ENCODE measurements at places on chromosomes 6 and 20.

- no peak for DNase-seq
Measured at GRCh38 chr6:29537714-29538403, 21.7 kb downstream of the UBD start.

DNA sequence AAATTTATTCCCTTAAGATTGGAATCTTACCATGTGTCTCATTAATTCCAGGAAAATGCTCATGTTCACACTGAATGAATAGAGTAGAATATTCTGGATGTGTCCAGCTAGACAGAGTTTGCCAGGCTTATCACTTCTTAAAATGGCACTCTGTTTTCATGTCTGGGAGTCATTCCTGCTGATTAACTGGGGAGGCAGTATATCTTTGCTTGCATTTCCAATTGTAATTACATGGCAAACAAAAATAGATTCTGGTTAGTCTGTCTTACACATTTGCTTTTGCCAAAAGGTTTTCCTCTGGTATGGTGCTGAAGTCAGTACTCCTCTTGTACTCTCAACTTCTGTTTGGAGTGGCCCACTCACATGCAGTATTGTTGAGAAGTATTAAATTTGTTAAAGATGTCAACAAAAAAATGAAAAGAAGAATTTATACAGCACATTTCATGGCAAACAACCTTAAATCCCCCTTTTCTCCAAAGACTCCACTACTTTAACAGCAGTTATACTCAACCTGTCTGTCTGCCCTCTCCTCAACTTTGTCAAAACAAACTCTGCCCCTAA is 70.2 kb downstream of the TENT5A start:
- no peak for DNase-seq

GRCh38 chr6:36273067-36273466 is 3.2 kb downstream of the PNPLA1 start:
- DNase-seq, result no peak

GRCh38 chr6:93962566-93962965 is 543.2 kb upstream of the EPHA7 start:
- no peak for DNase-seq

DNA sequence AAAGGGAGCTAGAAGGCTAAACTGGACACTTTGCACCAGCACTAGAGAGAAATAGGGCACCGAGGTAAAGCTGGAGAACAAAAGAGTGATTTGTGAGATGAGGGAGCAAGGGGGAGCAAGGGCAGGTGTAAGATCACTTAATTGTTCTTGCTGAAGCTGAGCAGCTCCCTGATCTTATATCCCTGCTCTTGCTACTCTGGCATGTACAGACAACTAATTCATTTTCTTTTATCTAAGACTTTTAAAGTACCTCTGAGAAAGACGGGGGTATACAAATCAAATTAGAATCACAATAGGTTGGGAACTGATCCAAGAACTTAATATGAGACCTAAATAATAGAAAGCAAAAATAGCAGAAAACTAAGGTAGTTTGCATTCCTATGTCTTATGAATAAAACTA is 381.7 kb upstream of the POU3F2 start:
- DNase-seq, result no peak

DNA sequence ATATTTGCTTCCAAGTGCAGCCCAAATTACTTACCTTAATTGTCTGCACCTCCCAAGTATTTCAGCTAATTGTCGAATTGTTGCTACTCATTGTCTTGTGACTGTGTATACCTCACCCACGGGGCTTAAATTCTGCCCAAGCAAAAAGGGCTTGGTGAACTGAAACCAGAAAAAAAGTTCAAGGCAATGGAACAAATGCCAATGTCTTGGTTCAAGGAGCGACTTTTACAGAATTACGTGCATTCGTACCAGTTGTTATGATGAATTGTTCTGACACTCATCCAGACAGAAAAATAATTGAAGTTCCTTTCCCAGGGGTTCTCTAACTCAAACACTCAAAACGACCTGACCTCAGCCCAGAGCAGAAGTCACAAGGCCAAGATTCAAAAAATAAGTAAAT is 13.9 kb upstream of the PXDC1 start:
- no peak for DNase-seq

- DNase-seq, result no peak
Measured at GRCh38 chr20:31718952-31719643, 3.6 kb downstream of the BCL2L1 start.

- no peak for DNase-seq
Measured at GRCh38 chr6:115983998-115984397, 76.7 kb downstream of the FRK start.

GRCh38 chr6:18842534-18842933 is 455.4 kb downstream of the RNF144B start:
- DNase-seq, result no peak

DNA sequence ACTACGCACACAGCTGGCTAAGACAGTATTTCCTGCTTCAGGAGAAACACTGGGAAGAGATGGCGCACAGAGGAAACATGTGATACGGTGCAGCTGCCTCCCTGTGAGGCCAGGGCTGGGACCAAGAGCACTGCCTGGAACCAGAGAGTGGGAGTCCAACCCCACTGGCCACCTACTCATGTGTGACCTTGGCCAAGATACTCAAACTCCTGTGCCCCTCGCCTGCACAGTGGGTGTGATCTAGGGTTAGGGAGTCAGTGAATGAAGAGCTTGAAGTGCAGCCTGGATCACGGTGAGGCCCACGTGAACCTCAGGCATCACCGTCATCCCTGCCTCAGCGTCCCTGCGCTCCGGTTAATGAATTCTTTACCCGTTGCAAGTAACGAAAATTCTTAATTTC is 41.7 kb upstream of the MPC1 start:
- no peak for DNase-seq

GRCh38 chr6:34657037-34657306 is 39.6 kb downstream of the ILRUN start:
- no peak for DNase-seq

- no peak for DNase-seq
Measured at GRCh38 chr6:150008588-150008987, 16.7 kb downstream of the RAET1L start.

DNA sequence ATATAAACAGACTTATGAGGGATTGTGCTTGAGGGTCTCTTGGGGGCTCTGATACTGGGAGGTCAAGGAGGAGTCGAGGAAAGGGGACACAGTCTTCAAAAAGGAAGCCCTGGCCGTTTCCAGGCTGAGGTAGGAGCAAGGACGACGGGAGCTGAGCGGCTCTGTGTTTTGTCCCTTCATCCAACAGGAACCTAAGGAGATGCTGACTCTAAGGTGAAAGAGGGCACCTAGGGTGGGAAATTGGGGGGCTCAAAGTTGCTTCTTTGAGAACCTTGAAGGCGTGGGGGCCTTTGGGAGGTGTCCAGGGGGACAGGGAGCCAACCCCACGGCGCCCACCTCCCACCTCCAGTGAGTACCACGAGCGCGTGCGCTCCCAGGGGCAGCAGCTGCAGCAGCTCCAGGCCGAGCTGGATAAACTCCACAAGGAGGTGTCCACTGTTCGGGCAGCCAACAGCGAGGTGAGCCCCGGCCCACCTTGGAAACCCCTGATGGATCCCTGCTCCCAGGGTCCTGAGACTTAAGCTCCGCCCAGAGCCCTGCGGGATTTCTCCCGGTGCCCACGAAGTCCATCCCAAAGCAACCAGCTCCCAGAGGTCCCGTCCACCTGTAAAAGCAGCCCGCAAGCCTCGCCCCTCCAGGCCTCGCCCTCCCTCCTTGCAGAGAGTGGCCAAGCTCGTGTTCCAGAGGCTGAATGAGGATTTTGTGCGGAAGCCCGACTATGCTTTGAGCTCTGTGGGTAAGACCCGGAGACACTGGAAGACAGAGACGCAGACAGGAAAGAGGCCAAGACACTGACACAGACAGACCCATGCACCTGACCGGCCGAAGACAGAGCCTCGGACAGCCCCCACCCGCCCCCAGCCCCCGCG is 2.9 kb downstream of the SPAG4 start:
- no peak for DNase-seq

DNA sequence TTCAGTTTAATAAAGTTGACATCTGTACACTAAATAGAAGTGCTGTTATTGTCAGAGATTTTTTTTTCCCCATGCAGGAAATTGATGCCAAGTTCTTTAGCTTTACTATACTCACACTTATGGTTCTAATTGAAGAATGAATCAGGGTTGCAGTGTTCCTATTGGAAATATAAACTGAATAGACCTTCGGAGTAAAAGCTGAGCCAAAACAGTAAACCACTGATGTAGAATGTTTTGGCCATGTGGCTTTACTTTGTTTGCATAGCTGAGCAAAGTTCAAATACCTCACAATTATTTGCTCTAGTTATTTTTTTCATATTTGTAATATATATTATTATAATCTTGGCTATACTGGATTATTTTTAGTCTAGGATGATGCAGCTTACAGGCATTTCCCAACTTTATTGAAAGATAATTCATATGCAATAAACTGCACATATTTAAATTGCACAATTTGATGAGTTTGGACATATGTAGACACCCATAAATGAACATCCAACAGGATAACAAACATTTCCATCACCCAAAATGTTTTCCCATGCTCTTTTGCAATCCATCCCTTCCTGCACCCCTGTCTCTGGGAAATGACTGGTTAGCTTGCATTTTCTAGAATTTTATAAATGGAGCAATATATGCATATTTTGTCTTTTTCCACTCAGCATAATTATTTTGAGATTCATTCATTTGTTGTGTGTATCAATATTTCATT is 105.8 kb upstream of the NOX3 start:
- DNase-seq, result no peak

GRCh38 chr6:135209803-135210202 is 28.7 kb downstream of the MYB start:
- no peak for DNase-seq

DNA sequence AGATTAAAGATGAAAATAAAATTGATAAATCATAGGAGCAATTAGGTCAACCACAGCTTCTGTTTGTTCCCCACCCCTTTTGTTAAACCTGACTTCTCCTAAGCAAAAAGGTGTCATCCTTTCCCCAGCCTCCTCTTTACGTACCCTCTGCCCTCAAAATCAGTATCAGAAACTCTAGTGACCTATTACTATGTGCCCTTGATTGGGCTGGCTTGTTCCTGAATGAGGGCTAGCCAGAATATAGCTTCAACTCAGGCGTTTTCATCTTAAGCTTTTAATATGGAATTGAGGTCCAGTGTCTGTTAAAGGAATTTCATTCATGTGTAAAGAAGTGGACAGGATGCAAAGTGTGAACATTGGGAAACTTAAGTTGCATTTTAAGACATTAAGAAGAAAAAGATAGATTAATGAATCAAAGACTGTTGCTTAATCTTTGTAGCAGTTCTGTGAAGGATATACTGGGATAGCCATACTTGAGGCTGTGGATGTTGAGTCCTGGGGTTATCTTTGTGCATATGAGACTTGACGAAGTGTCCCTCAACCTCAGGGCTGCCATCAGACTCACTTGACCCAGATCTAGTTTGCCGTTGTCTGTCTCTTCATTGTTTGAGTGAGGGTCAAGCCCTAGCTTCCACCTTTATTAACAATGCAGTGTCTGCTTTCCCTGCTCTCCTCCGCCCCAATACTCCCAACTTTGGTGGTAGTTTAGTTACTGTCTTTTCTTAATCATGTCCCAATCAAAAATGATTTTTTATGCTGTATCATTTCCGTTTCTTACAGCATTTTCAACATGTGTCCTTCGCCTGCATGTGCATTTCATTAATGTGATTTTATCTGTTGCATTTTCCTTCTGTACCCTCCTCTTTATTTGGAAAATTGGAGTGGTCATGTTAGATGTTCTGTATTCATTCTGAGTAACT is 1.9 kb downstream of the TBPL1 start:
- no peak for DNase-seq

- DNase-seq, result no peak
Measured at GRCh38 chr6:21349834-21350233, 243.7 kb upstream of the SOX4 start.

Measured in stimulated activated CD8-positive, alpha-beta memory T cell treated with anti-CD3 and anti-CD28 coated beads, Interleukin-7, amount 100 ng/mL, for 1 hour (primary cell).